ENCODE measurements at places on chromosomes 2 and 18.
A peak's percentile ranks its signal among the peaks of the same experiment; 100 is the strongest.

DNA sequence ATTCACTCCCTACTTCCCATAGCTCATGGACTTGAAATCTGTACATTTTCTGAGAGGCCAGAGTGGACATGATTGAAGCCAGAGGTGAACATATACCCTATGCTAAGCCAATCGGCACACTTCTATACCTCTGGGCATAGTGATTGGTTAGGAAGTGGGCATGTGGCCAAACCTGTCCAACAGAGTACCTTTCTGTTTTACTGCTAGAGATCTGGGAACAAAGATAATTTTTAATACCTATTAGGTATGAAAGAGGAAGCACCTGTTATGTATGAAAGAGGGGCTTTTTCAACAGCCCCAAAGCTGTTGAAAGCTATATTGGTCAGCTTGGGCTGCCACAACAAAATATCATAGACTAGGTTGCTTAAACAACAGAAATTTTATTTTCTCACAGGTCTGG is 27.7 kb downstream of the METTL8 start:
- DNase-seq = no peak

DNA sequence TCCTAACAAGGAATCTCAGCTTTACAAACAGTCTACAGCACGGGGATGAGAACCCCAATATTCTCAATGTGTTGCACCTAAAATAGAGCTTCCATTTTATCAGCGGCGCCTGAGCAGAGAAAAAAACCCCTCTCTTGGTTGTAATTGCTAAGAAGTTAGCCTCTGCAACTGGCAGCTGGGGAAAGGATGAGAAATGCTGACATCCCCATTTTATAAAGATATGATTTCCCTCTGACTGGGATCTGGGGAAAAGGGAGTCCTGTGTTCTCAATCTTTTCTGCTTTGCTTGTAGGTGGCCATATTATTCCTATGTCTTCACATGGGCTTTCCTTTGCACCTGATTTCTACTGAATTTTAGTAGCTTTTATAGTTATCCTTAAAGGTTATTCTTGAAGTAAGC is 981.4 kb upstream of the DDX18 start:
- no peak for DNase-seq

DNA sequence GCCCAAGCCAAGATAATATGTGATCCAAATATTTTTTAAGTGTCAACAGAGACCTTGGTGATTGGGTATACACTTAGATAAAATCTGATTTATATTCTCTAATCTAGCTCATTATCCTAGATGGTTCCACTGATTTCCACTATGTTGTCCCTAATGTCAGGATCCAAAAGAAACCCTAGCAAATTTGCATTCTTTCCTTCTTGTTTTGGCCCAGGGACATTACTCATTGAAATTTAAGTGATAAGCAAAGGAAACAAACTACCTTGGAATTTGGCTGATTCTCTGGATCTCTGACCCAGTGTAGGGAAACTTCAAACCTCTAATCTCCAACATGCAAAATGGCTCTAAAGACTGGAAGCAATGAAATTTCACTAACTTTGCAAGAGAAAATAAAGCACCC is 179.8 kb upstream of the MEIS1 start:
- DNase-seq = no peak

GRCh38 chr2:137654046-137654445 is 310.2 kb upstream of the HNMT start:
- no peak for DNase-seq

DNA sequence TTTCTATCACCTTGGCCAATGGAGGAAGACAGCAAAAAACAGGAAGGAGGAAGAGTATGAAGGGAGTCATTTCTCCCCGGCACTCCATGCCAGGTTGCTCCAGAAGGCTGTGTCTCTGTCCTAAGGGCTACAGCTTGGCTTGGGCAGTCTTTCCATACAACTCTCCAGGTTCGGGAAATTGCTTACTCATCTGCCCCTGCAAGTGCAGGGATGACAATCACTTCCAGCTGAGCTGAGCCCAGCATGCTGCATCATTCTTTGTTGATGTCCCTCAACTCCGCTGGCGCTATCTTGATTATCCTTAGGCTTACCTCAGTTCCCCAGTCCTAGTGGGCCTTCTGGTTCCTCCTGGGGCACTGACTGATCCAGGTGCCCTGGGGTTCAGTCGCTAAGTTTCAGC is 86.9 kb upstream of the COPS8 start:
- DNase-seq = no peak

- DNase-seq = peak; percentile 72
Measured at GRCh38 chr18:57062844-57063243, 84.0 kb upstream of the BOD1L2 start.

GRCh38 chr2:121049950-121050585 is 234.9 kb downstream of the TFCP2L1 start:
- no peak for DNase-seq

Data from eye (tissue), 1 donor.